ENCODE measurements at places on chromosomes 16 and 17.

- no peak for DNase-seq
Measured at GRCh38 chr16:57192720-57193486, 6.8 kb downstream of the RSPRY1 start.

GRCh38 chr17:20314834-20315233 lies 152.5 kb downstream of the LGALS9B start:
- no peak for DNase-seq

GRCh38 chr17:79984877-79985276 lies 50.8 kb downstream of the TBC1D16 start:
- DNase-seq, result no peak

DNA sequence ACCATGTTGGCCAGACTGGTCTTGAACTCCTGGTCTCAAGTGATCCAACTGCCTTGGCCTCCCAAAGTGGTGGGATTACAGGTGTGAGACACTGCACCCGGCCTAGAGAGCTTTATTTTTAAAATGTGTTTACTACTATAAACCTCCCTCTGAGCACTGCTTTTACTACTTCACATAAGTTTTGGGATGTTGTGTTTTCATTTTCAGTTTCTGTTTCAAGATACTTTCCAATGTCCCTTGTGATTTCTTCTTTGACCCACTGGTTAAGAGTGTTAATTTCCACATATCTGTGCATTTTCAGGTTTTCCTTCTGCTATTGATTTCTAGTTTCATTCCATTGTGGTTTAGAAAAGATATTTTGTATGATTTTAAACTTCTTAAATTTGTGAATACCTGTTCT lies 74.4 kb downstream of the NETO2 start:
- no peak for DNase-seq

DNA sequence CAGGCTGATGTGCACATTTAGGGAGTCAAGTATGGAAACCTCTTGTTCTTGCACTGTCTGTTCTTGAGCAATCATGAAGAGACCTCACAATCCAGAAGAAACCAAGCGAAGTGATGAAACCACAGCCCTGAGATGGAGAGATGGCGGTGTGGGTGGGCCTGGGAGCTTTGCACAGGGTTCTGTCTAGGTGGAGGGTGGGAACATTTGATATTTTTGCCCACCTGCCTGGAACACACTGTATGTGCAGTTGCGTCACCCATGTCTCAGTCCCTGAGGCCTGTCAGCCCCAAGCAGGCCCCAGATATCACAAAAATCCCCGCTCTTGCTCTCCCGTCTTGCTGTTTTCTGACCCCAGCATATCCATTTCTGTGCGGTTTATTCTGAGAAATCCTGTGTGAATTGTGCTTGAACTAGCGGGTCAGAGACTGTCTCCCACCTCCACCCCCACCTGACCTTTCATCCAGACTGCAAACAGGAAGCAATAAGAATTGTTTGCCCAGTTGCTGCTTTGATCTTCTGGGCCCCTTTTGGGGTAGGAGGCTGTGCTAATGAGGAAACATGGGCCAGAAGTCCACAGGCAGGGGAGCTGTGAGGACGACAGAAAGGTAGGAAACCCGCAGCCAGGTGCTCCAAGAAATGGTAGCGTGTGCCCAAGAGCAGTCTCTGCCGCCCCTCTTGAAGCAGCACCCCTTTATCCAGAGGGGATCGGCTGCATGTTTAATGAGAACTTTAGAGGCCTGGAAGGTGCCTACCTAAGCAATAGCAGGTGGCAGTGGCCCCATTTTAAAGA lies 183.8 kb downstream of the CCDC182 start:
- DNase-seq, result no peak

All from activated CD8-positive, alpha-beta memory T cell treated with anti-CD3 and anti-CD28 coated beads for 1 hour (primary cell).